Sigmoid colon (tissue), 7 donors: ENCODE measurements at places on chromosomes 5 and 9.

GRCh38 chr9:104386013-104386412, 118.0 kb upstream of the OR13F1 start:
- H3K4me1 ChIP-seq: no peaks in the 10 kb centered on the region
- no peak overlapping the region for H3K4me3 ChIP-seq
- no peak overlapping the region for H3K27ac ChIP-seq

DNA sequence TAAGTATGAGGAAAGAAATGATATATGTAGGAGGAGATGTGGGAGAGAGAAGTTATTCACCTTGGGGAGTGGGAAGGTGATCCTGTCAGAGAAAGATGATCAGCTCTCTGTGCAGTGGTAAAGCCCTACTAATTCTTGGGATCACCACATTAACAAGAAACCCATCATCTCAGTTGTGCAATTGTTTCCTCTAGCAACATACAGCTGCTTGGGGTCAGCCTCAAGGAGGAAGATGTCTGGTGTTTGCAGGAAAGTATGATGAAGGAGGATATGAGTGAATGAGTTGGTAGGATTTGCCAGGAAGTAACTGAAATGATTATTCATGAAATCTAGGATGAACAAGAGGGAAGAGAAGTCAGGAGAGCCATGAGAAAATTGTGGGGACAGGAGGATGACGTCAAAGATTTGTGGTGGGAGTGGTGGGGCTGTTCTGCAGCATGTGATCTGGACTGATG, 50.1 kb downstream of the TNFSF8 start:
- H3K27ac ChIP-seq: no peak overlapping the region
- no peak for DNase-seq
- H3K36me3 ChIP-seq: no peaks in the 10 kb centered on the region
- H3K4me3 ChIP-seq: no peak overlapping the region
- no peaks in the 10 kb centered on the region for H3K27me3 ChIP-seq

DNA sequence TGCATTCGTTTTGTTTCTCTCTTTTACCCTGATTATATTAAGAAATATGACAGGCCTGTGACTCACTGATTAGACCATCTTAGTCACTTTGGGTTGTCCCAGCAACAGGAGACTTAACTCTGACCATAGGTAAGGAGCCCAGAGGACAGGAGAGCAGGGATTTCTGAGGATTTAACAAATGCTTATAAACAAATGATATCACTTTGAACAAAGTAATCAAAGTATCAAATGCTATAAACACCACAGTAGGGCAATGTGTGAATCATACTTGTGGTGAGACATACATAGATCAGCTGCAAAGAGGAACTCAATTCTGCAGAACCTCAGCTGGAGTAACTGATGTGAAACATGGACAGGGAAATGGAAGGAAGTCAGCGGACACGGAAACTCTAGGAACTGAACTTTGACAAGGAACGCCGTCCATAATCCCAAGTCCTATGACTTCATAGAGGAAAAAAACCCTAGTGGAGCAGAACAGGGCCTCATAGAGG, 190.6 kb upstream of the MSX2 start:
- no peak overlapping the region for H3K27ac ChIP-seq
- H3K4me1 ChIP-seq: peaks cover 6% of the 10 kb centered on the region
- no peak for DNase-seq
- no peaks in the 10 kb centered on the region for H3K36me3 ChIP-seq
- H3K4me3 ChIP-seq: no peak overlapping the region

DNA sequence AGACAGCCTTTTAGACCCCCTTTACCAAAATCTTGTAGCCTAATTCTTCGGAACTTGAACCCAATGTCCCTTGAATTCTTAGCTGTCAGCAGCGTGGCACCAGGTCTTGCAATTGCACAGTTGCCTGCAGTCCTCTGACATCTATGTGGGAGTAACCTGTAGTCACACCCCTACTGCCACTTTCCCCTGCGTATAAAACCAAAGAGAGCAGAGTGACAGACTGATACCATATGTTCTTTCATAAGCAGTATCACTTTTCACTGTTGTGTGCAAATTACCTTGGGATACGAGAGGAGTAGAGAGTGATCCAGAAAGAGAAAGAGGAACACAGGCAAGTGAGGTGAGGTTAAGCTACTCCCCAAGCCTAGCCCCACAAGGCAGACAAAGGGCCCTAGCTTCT, 364.3 kb upstream of the ADAMTSL1 start:
- H3K27me3 ChIP-seq: no peaks in the 10 kb centered on the region
- H3K36me3 ChIP-seq: no peaks in the 10 kb centered on the region
- no peaks in the 10 kb centered on the region for H3K4me1 ChIP-seq
- DNase-seq: no peak
- H3K27ac ChIP-seq: no peak overlapping the region
- H3K4me3 ChIP-seq: no peak overlapping the region

GRCh38 chr9:4119778-4120554, 179.9 kb downstream of the GLIS3 start:
- H3K27me3 ChIP-seq: no peaks in the 10 kb centered on the region
- H3K36me3 ChIP-seq: no peaks in the 10 kb centered on the region
- H3K27ac ChIP-seq: no peak overlapping the region
- no peak overlapping the region for H3K4me3 ChIP-seq
- no peak for DNase-seq
